SK-N-DZ (cell line): ENCODE measurements at places on chromosomes 1 and 21.

DNA sequence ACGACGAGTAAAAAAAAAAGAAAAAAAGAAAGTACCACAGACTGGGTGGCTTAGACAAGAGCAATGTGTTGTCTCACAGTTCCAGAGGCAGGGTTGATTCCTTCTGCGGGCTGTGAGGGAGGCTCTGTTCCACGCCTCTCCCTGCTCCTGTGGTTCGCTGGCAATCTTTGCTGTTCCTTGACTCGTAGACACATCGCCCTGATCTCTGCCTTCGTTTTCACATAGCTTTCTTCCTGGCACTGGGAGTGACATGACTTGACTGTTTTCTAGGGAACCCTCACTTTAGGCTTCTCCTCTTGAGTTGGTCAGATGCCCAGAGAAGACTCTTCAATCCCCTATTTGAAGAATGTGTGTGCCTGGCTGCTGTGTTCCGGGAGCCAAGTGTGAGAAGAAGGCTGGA, 133.6 kb downstream of the TM2D1 start:
- no peak for DNase-seq

DNA sequence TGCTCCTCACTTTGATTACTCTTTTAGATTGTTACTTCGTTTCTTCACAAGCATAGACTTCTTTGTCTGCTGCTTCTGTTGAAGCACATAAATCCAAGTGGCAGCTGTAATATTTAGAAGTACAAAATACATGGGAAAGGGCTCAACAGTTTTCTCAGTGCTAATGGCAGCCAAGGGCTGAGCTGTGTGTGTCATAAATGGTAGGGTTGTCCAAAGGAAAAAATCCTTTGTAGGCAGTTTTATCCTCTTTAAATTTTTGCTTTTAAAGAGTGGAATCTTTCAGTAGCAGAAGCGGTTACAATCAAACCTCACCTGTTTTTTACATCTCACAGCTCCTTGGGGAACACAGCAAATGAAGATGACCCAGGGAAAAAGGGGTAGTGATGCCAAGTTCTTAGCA, 650.8 kb downstream of the PLPP3 start:
- DNase-seq = no peak

DNA sequence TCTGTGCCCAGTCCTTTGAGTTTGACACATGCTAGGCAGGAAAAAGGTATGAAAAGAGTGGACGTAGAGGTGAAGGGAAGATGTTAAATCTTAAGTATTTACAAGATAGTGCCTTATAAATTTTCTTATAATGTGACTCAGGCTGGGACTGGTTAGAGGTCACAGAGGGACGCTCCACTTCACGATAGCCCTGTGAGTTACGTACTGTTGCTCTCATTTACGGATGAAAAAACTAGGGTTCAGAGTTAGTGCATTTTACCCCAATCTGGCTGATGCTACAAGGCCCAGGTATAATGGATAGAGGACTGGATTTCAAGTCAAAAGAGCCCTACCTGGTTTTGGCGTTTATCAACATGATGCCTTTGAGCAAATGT, 1.4 kb upstream of the TUT4 start:
- DNase-seq = no peak

- no peak for DNase-seq
Observed at GRCh38 chr1:53911442-53911841, 17.5 kb downstream of the DIO1 start.

- no peak for DNase-seq
Observed at GRCh38 chr21:34994766-34995631, 54.1 kb downstream of the RUNX1 start.

- no peak for DNase-seq
Observed at GRCh38 chr1:107352850-107353249, 212.0 kb downstream of the NTNG1 start.

- DNase-seq = no peak
Observed at GRCh38 chr21:45391743-45392572, 13.0 kb upstream of the COL18A1 start.

DNA sequence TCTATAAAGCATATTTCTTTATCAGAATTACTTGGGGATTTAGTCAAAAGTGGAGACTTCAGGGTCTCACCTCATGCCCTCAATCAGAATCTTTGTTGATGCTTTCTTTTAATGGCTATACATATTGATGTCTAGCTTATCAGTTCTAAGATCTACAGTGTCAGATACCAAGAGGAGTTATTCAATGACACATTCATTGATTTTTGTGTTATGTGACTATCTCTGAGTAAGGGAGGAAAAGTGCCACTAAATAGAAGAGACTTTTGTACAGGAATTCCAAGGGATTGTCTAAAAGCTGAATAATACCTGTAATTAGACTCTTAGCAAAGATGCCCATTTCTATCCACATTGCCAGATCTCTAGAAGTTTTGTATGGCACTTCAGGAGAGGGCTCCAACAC, 87.2 kb downstream of the HLX start:
- DNase-seq = peak; percentile 15

- DNase-seq = no peak
Observed at GRCh38 chr1:156546267-156546666, 26.1 kb downstream of the IQGAP3 start.

DNA sequence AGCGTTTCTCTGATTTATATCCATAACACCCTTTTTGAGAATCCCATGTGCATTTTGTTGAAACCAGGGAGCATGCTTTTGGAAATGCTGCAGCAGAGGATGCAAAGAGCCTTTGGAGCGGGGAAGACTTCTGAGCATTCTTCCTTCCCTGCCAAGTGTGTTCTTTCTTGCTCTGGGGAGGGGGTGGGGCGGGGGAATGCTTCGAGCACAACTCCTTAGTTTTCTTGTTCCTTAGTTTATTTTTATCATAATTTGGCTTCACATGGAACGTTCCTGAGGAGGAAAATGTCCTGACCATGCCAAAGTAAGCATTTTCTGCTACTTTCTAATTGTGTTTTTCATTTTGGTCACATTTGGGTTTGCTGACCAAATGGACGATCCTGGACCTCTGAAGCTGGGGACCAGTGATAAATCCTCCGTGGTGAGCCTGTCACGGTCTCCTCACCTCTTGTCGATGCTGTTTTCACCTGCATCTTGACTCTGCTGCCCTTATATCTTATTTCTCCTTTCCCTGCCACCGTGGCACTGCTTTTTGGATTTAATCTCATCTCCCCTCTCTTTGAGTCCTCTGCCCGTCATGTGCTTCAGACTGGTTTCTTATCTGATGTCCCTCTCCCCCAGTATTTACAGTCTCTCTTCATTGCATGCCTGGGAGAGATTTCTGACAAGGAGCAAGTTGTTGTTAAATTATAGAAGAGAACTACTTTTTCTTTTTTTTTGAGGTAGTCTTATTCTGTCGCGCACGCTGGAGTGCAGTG, 2.4 kb downstream of the CTPS1 start:
- DNase-seq = no peak

DNA sequence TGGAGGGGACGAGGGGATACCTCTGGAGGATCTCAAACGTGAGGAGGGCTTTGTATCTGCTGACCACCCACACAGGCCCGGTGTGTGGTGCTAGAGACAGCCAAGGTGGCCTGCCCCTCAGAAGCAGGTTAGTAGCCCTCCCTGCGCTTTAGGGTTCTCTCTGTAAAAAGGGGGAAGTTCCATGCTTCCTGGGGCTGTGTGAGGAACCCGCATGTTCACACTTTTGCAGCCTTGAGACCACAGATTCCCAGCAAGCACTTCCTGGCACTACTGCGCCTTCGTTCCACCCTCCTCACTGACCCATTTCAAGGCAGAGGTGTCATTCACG, 7.9 kb upstream of the GUCA2B start:
- DNase-seq = no peak

DNA sequence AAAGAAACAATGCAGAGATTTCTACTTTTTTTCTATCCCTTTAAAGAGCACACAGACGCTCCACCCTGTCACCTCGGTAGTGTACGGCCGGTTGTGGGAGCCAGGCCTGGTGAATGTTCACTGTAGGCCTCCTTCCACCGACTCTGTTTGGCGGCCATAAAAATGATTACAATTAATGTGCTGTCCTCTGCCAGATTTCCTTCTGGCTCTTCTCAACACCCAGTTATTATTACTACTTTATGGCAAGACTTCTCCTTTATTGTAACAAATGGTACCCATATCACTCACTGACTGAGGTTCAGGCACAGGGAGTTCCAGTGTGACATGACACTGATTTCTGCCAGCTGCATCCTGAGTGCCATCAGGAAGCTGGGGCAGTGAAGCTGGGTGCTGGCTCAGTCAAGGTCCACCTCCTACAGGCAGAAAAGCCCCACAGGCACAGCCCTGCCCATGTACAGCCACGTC, 37.4 kb downstream of the GPR161 start:
- no peak for DNase-seq
